ENCODE measurements at places on chromosomes 6 and 20.

- DNase-seq: no peak
Measured at GRCh38 chr6:168457653-168457934, 16.6 kb downstream of the SMOC2 start.

GRCh38 chr20:19692685-19693119 lies 65.4 kb upstream of the RIN2 start:
- DNase-seq: peak; percentile 39

- DNase-seq: peak; percentile 31
Measured at GRCh38 chr6:152110886-152111820, 303.7 kb downstream of the ESR1 start.

GRCh38 chr6:41163419-41163717 lies 452 bp upstream of the TREM2 start:
- no peak for DNase-seq

DNA sequence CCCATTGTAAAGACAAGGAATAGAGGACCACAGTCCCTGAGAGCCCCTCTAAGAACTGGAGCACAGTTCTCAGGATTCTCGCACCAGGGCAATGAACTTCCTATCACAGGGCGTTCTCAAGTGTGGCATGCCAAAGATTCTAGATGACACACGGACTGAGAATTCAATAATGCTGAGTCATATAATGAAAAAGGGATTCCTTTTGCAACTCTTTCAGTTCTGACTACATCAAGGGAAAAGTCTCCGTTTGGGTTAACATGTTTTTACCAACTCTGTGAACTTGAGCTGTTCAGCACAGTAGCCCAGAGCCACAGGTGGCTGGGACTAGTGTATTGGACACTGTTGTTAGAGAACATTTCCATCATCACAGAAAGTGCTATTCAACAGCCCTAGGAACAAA lies 3.4 kb downstream of the MED20 start:
- DNase-seq: peak; percentile 95

GRCh38 chr20:2840967-2841531 lies 504 bp downstream of the VPS16 start:
- DNase-seq: peak; percentile 68

DNA sequence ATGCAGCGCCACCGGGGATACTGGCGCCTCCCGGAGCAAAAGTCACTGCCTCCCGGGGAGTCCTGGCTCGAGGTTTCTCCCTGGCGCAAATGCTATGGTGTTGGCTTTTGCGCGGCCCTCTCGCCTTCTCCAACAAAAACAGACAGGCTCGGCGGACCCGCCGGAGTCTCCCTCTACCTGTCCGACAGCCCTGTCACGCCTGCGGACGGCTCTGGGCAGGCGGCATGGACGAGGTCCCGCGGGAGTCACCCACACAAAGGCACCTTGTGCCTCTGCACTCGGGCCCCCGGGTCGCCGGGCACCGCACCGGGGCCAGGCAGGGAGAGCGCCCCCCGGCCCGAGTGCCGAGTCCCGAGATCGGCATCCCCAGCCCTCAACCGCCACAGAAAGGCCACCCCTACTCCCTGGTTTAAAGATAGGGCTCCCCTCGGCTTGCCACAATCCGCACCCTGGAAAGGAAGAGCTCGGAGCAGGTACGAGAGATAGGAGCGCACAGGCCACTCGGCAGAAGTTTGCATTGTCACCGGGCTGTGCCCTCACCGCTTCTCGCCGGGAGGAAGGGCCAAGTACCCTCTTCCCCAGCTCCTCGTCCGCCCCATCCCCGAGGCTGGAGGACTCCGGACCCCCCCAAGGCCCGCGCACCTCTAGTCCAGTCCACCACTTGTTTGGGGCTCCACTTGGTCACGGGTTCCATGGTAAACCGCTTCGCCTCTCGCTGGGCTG lies 903 bp downstream of the CNKSR3 start:
- no peak for DNase-seq

- DNase-seq: no peak
Measured at GRCh38 chr6:97939440-97940168, 656.6 kb upstream of the MMS22L start.

GRCh38 chr20:9403448-9403847 lies 110.9 kb upstream of the LAMP5 start:
- DNase-seq: no peak

GRCh38 chr6:142275236-142276006 lies 26.4 kb upstream of the ADGRG6 start:
- DNase-seq: no peak

Data from fibroblast of skin of scalp (primary cell).